ENCODE measurements at places on chromosomes 3 and 15.
A peak's percentile ranks its signal among the peaks of the same experiment; 100 is the strongest.

DNA sequence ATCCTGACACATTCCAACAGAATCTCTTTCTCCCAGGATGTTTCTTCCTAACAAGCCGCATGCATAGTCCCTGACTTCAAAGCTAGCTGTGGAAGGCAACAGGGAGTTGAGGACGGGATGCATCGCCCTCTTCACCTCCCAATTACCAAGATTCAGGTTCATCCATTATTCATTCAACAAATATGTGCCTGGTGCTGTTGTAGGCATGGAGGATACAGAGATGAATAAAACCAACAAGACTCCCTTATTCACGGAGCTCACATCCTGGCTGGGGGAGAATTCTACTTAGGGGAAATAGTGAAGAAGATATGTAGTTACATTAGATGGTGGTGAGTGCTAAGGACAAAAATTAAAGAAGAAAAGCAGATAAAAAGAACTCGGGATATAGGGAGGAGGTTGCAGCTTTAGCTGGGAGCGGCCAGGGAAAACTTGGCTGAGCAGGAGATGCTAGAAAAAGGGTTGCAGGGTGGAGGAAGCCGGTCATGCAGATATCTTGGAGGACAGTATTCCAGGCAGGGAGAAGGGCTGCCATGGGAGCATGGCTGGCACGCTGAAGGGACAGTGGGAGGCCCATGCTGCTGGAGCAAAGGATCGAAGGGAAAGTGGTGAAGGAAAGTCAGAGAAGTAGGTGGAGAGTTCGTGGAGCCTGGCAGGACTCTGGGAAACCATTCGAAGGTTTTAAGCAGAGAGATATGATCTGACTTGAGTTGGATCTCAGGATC lies 5.0 kb downstream of the ITGB5 start:
- DNase-seq = no peak

DNA sequence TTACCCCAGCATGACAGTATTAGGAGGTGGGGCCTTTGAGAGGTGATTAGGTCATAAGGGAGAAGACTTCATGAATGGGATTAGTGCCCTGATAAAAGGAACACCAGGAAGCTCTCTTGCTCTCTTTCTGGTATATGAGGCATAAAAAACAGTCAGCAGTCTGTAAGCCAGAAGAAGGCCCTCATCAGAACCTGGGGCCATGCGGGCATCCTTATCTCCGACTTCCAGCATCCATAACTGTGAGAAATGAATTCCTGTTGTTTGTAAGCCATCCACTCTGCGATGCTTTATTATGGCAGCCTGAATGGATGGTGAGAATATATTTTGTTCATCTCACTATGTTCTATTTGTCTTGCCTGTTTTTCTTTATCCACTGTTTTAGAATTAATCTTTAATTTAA lies 17.7 kb upstream of the MOBP start:
- no peak for DNase-seq

GRCh38 chr15:28935316-28935715 lies 49.5 kb downstream of the APBA2 start:
- DNase-seq = no peak

DNA sequence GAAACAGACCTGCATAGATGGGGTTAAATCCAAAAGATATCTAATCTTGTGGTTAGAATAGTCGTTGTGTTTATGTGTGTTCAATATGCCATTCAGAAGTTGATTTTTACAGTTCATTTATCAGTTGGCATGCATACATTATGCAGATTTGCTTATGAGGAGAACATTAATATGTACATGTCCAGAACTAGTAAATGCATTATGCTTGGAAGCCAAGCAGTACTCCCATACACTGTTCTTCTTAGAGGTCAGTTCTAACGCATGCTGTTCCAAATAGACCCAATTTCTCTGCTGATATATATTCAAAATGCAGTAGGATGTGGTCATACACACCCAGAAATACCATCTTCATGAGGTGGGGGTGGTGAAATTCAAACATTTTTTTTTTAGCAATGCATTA lies 956 bp downstream of the FGF12 start:
- no peak for DNase-seq

- DNase-seq = no peak
These were observed 645.2 kb upstream of the EPHA6 start for GRCh38 chr3:96169111-96169766.

- DNase-seq = peak; percentile 21
These were observed 75.6 kb upstream of the LMOD3 start for GRCh38 chr3:69197922-69198530.

DNA sequence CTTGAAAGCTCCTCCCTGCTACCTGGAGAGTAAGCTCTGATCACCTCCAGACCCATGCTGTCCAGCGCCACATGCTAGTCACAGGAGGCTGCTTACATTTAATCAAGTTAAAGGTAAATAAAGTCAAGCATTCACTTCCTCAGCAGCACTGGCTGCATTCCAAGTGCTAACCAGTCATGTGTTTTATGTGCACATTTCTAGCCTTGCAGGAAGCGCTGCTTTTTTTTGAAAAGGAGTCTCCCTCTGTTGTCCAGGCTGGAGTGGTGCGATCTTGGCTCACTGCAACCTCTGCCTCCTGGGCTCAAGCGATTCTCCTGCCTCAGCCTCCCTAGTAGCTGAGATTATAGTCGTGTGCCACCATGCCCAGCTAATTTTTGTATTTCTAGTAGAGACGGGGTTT lies 279.2 kb downstream of the GABRG3 start:
- DNase-seq = no peak

DNA sequence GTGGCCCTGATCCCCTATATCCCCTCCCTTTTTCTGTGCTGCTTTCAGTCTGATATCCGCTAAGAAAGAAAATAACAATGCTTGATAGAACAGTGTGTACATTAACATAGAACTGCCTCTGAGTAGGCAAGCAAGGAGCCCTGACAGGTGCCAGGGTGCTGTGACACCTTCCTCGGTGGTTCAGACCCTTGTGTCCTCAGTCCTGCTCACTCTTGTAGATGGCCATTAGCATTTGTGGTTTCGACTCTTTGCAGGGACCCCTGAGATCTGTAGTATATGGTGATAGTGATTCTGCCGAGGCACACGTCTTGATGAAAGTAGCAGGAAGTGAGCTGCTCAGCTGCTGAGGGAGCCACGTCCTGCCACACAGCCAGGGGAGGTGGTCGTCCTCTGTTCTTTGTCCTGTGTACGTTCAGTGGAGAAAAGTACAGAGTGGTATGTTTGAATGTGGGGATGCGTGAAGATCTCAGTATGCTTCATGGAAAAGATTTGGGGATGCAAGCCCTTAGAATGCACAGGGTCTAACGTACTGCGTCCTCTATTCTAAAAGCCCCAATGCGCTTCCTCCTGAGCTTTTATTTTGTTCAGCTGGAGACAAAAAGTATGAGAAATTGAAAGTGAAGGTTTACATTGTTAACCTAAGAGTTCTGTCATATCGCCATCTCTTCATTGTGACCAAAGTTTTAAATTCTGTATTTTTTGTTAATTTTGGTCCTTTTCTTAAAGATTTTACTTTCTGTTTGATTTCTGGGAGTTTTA lies 35.4 kb downstream of the PXYLP1 start:
- DNase-seq = peak; percentile 27

- DNase-seq = no peak
These were observed 114.1 kb downstream of the ALCAM start for GRCh38 chr3:105480768-105481167.

GRCh38 chr3:64358176-64358575 lies 132.9 kb upstream of the PRICKLE2 start:
- no peak for DNase-seq

DNA sequence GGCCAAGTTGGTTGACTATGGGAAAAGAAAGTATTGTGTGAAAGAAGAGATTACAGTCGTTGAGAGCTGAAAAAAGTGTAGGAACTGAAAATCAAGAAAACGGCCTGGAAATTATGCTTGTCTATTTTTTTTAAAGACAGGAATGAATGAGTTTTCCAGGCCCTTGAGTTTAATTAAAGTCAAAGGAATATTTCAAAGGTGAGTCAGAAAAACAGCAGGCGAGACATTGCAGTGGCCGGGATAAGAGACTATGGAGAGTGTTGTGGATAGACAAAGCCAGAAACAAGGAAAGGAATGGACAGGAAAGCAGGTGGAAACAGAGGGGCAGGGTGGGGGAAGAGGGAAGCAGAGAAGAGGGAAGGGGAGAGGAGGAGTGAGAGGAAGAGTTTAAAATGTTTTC lies 275.1 kb upstream of the LRTM1 start:
- no peak for DNase-seq

DNA sequence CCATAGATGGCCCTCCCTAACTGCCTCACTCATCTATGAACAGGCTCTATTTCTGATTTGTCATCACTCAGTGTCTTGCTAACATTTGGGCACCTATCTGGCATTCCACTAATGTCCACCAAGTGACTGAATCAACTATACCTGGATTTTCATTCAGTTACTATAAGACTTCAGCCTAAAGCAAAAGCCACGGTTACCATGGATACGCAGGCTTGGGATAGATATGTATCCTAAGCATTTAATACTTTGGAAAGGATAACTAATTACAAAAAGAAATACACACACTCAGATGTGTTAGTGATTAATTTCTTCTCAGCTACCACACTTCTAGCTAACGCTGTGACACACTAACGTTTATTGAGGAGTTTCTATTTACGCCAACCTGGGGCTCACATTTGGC lies 899.5 kb upstream of the CFAP20DC start:
- DNase-seq = no peak

GRCh38 chr3:143718463-143718862 lies 129.8 kb downstream of the SLC9A9 start:
- no peak for DNase-seq
